ENCODE measurements at places on chromosomes 16 and 17.

DNA sequence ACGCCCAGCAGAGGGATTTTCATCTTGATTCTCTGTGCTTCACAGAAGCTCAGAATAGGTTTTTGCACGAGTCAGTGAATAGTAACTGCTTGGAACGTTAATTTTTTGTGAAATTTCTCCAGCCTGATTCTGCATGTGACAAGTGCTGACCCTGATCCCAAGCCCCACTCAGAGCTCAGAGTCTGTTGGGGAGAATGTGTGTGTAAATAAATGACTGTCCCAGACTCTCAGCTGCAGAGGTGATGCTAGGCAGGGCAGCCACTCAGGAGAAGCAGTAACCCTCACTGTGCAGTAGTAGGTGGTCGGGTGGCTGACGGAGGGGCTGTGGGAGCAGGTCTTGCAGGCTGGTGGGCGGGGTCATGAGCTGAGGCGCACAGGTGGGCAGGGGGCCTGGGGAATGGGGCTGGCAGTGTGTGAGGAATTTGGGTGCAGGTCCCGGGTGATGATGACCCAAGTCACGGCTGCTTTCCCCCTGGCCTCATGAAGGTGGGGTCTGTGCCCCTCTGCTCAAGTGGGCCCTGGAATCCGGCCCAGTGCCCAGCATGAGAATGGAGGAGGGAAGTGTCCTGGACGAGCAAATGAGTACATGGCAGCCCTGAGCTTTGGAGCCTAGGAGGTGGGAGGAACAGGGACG, 16.3 kb upstream of the FOXK2 start:
- DNase-seq = no peak

GRCh38 chr16:8845699-8846298, 23.0 kb downstream of the CARHSP1 start:
- no peak for DNase-seq

GRCh38 chr16:27302126-27302525, 11.6 kb upstream of the IL4R start:
- no peak for DNase-seq

- DNase-seq = no peak
Measured at GRCh38 chr17:19486351-19487023, 47.2 kb upstream of the SLC47A1 start.

- DNase-seq = no peak
Measured at GRCh38 chr16:30637944-30638343, 12.8 kb upstream of the PRR14 start.

DNA sequence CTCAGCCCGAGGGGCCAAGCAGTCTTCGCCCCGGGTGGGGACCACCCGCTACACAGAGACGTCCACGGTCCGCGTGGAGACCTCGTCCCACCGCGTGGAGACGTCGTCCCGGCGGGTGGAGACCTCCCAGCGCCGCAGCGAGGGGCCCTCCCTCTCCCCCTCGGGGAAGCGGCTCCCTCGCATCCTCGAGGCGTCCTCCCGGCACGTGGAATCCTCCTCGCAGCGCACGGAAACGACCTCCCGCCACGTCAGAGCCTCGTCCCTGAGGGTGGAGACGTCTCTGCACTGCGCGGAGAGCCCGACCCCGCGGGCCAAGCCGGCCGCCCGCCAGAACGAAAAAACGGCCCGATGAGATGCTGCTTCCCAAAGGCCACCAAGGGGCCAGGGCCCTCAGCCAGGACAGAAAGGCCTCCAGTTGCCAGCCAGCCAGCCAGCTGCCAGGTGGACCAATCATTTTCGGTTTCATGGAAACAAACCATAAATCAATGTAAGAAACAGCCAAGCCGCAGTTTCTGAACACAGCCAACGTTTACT, 424 bp downstream of the C17orf100 start:
- no peak for DNase-seq

- DNase-seq = no peak
Measured at GRCh38 chr16:57994778-57995177, 5.7 kb downstream of the ZNF319 start.

GRCh38 chr16:11156401-11156800, 99.6 kb downstream of the SOCS1 start:
- DNase-seq = no peak

- no peak for DNase-seq
Measured at GRCh38 chr16:89691986-89692569, 5.6 kb downstream of the CDK10 start.

DNA sequence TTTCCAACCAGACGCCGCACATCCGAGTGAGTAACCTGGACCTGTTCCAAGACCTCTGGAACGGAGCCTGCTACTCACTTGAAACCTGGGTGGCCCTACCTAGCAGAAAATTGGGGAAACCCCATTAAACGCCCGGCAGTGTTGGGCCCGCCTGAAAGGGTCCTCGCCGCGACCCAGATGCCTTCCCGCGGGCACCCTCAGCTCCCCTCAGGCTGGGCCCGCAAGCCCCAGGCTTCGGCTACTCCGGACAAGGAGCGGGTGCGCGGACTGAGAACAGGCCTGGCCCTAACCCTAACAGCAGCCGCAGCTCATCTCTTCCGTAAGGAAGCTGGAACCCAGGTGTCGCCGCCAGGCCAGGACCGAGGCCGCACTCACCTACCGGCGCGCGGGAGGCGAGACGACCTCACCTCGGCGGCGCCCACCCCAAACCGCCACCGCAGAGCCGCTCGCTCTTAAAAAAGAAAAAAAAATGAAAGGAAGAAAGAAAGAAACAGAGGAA, 344 bp downstream of the PSME3IP1 start:
- peak; percentile 60 for DNase-seq

GRCh38 chr17:68592682-68593641, 8.2 kb downstream of the FAM20A start:
- no peak for DNase-seq

DNA sequence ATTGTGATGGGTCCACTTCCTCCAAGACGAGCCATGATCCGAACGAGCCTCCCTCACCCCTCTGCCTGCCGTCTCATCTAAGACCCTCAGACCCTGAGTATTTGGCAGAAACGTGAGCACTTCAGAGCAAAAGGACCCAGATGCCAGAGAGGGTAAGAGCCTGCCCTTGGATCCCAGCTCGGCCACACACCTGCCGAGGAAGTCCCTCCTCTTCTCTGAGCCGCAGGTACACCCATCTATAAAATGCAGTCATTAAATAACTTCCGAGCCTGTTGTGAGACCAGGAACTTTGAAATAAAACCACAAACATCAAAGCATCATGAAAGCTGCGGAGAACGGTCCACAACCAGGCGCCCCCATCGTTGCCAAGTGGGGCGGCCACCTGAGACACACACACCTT, 64.8 kb upstream of the DOC2B start:
- DNase-seq = no peak

GRCh38 chr17:75459590-75460267, 3.3 kb downstream of the TMEM94 start:
- no peak for DNase-seq
